ENCODE measurements at places on chromosomes 13 and 19.

- no peak for DNase-seq
Measured at GRCh38 chr19:5891938-5892771, 11.4 kb downstream of the NDUFA11 start.

GRCh38 chr13:63455938-63456337 lies 2040.3 kb upstream of the PCDH20 start:
- DNase-seq, result no peak

DNA sequence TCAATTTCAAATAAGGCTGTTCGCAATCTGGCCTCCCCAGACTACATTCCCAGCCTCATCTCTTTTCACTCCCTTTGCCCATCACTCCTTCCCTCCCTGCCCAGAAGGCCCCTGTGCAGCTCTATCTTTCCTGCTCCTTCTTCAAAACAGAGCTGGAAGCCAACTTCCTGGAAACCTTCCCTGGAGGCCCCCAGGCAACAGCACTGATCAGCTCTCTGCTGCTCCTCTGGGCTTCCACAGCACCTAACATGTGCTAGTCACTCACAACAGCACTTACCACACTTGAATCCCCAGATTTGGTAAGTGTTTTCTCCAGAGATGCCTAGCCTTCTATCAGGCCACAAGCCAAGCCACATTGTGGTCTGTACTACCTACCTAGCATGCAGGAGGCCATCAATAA lies 9.5 kb downstream of the SMAD9 start:
- no peak for DNase-seq

DNA sequence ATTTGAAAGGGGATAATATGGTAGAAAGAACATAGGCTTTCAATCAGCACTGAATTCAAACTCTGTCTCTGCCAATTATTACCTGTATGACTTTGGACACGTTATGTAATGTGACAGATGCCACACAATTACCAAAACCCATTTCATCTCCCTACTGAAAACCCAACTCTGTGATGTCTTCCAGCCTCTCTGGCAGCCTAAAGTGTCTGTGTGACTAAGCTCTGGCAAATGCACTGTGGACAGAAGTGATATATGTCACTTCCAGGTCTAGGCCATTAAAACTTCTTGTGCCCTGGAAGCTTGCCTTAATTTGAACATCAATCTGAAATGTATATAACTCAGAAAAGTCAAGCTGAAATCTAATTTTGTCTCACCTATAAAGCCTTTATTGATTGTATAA lies 552.0 kb downstream of the RFC3 start:
- no peak for DNase-seq

DNA sequence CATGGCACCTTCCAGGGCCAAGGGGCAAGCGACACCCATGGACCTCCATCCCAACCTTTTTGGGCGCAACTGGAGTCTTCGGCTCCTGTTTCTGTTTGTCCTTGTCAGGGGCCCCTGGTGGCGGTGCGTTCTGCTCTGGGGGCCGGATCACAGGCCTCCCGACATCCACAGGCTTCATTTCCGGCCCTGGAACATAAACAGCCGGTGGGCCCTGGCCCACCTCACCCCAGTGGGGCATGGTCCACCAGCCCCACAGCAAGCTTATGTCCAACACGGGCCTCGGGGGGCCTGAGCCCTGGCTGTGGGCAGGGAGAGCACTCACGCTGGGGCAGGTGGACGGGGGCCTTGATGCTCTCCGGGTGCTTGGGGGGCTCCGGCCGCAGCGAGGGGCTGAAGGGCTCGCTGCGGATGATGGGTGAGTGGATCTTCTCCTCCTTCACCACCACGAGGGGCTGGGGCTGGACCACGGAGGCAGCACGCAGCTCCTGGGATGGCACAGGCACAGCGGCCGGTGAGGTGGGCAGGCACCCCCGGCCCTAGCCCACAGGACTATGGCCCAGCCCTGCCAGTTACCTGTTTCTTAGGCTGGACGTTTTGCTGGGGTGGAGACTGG lies 7.2 kb upstream of the EPHX3 start:
- DNase-seq, result no peak

- DNase-seq, result no peak
Measured at GRCh38 chr19:19750842-19751790, 18.2 kb upstream of the ZNF14 start.

DNA sequence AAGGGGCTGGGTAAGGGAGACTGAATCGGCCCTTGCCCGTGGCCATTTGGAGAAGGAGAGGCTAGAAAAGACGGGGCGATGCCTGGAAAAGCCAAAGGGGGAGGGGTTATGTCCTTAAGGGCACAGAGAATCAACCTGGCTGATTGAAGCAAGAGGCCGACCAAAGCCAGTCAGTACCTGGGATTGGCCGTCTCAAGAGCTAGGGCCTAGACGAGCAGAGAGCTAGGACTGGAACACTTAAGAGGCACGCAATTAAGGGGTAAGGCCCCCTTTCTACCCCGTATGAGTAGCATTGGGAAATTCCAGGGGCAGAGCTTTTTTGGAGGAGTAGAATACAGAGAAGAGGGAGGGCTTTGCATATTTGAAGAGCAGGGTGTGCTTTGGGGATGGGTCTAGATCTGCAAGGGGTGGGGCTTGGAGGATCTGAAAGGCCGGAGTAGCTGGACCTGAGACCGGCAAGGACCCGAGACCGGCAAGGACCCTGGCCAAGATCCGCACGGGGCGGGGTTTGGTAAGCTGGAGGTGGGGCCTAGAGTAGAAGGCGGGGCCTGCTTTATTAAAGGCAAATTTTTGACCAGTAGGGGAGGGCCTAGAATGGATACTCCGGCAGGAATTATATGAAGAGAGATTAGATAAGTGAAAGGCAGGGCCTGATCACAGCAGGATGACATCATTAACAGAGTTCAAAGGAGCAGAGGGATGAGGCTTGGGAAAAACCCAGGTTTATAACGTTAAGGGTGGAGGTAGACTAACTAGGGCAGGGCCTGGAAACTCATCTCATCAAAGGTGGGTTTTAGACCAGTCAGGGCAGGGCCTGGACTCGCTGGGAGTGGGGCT lies 10.7 kb upstream of the CACNG6 start:
- no peak for DNase-seq

DNA sequence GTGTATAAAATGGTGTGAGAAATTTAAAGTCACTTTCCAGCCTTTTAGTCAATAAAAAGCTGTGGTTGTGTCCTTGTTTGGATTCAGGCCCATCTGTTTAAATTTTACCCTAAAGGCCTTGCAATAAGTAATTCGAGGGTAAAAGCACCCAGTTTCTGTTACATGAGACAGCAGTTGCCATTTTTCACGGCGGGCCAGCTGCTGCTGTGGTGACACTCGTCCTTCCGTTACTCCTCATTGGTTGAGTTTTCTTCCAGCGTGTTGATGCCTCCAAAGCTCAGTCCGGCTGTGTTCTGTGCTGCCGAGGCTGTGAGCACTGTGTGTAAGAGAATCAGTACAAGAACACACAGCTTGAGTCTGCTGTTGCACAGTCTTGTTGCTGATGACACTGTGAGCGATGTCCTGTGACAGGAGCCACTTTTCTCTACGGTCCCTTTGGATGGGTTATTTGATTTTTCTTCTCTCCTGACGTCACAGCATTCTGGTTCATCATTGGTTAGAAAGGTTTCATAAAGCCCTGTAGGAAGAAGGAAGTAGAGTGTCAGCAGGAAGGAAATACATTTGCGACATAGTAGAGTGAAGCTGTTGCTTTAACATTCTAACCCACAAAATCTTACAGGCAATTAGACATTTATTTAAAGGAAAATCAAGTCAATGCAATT lies 602.5 kb upstream of the ARGLU1 start:
- no peak for DNase-seq

GRCh38 chr13:91904597-91904996 lies 506.2 kb downstream of the GPC5 start:
- no peak for DNase-seq

Measured in hematopoietic multipotent progenitor cell treated with erythropoietin and hydrocortisone succinate and interleukin-3 and kit ligand, for 8 days (in vitro differentiated cells).